ENCODE measurements at places on chromosomes 13 and 19. TPM values are rescaled to one million over a fixed set of nuclear protein-coding genes. Genes with fewer than 3 reads are reported as not detected.

Gene PCDH17
- not detected for total RNA-seq

Gene ODAD3
- not detected for total RNA-seq

Gene TMEM150B
- 1.3 TPM for total RNA-seq

GRCh38 chr13:114037674-114038073 lies 63.8 kb upstream of the C13orf46 start:
- DNase-seq: no peak
- H3K27ac ChIP-seq: no peak overlapping the region
- no peaks in the 10 kb centered on the region for H3K27me3 ChIP-seq
- H3K36me3 ChIP-seq: peaks cover 65% of the 10 kb centered on the region
- no peak overlapping the region for H3K4me3 ChIP-seq
- H3K4me1 ChIP-seq: peaks cover 26% of the 10 kb centered on the region

DNA sequence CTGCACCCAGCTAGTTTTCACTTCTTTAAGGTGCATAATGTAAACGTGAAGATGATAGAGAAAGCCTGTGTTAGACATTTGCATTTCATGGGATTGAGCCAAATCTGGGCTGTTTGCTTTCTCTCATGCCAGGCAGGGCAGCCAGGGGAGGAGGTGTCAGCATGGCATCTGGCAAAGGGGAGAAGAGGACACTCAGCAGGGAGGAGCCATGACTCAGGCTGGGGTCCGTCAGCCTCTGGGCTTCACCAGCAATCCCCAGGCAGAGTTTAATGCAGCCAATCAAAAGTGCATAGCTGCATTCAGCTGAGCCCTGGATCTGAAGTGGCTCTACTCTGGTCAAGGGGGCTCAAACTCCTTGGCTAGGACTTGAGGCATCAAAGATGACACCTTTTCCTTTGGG lies 23.5 kb downstream of the EBPL start:
- H3K4me1 ChIP-seq: no peaks in the 10 kb centered on the region
- no peak overlapping the region for H3K4me3 ChIP-seq
- peaks cover 8% of the 10 kb centered on the region for H3K36me3 ChIP-seq
- no peak for DNase-seq

DNA sequence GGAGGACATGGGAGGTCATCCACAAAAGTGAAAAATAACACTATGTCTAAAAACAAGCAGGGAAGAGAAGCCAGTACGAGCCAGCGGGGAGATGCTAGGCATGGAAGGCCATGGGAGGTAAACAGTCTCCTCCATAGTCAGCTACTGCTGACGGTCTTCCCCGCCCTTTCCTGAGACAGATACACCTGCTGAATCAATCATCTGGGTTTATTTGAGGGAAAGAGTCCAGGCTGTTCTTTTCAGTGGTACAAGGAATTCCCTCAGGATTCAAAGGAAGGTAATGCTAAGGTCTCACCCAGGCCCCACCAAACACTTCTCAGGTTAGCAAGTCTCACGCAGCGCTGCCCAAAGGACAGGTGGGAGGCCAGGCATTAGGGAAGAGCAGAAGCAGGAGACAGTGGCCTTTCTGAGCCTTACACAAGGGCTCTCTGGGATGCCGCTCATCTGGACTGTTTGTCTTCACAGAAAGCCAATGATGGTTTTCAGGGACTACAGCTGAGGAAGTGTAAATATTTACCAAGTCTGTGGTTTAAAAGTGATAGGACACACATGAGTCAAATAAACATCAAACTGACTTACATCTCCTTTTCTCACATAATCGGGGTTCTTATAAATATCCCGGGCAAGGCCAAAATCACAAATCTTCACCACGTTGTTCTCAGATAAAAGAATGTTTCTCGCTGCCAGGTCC lies 173.9 kb downstream of the FLT1 start:
- DNase-seq: no peak
- H3K4me1 ChIP-seq: no peaks in the 10 kb centered on the region
- H3K27me3 ChIP-seq: no peaks in the 10 kb centered on the region
- H3K27ac ChIP-seq: no peak overlapping the region
- H3K36me3 ChIP-seq: no peaks in the 10 kb centered on the region
- no peak overlapping the region for H3K4me3 ChIP-seq

DNA sequence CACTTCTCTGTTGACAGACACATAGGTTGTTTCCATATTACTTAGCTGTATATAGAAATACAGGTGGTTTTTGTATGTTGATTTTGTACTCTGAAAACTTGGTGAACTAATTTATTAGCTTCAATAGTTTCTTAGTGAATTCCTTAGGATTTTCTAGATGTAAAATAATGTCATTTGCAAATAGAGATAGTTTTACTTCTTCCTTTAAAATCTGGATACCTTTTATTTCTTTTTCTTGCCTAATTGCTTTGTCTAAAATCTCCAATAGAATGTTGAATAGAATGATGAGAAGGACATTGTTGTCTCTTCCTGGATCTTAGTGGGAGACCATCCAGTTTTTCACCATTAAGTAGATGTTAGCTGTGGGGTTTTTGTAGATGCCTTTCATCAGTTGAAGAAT lies 18.7 kb downstream of the RB1 start:
- no peak for DNase-seq
- no peak overlapping the region for H3K27ac ChIP-seq
- H3K36me3 ChIP-seq: no peaks in the 10 kb centered on the region
- H3K4me3 ChIP-seq: no peak overlapping the region
- H3K27me3 ChIP-seq: no peaks in the 10 kb centered on the region

- no peaks in the 10 kb centered on the region for H3K27me3 ChIP-seq
- no peak overlapping the region for H3K27ac ChIP-seq
- no peaks in the 10 kb centered on the region for H3K4me1 ChIP-seq
Observed at GRCh38 chr13:95382916-95383315, 81.7 kb upstream of the ABCC4 start.

- no peak overlapping the region for H3K4me3 ChIP-seq
- no peaks in the 10 kb centered on the region for H3K36me3 ChIP-seq
- no peaks in the 10 kb centered on the region for H3K27me3 ChIP-seq
- no peak for DNase-seq
- no peaks in the 10 kb centered on the region for H3K4me1 ChIP-seq
- H3K27ac ChIP-seq: no peak overlapping the region
Observed at GRCh38 chr13:102040812-102041211, 361.0 kb downstream of the FGF14 start.

DNA sequence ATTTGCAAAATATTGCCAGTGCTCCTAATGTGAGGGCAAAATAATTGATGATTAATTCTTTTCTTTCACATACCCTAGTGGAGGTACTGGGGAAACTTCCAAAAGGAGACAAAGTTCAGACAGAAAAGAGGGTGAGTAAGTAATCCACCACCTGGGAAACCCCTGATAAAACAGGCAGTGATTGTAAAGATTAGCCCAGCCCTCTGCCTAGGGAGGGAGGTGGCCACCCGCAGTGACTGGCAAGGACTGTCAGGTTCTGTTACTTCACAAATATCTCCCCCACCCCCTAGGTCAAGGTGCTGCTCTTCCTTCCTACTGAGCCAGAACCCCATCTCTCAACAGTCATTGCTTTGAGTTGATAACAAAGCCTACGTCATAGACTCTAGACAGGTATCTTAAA lies 239.7 kb downstream of the DNAJC15 start:
- no peak overlapping the region for H3K4me3 ChIP-seq
- no peaks in the 10 kb centered on the region for H3K27me3 ChIP-seq
- no peaks in the 10 kb centered on the region for H3K36me3 ChIP-seq
- H3K4me1 ChIP-seq: no peaks in the 10 kb centered on the region
- DNase-seq: no peak

GRCh38 chr19:40511487-40511886 lies 44.7 kb downstream of the SPTBN4 start:
- H3K4me3 ChIP-seq: no peak overlapping the region
- H3K27ac ChIP-seq: no peak overlapping the region
- peaks cover 8% of the 10 kb centered on the region for H3K4me1 ChIP-seq

DNA sequence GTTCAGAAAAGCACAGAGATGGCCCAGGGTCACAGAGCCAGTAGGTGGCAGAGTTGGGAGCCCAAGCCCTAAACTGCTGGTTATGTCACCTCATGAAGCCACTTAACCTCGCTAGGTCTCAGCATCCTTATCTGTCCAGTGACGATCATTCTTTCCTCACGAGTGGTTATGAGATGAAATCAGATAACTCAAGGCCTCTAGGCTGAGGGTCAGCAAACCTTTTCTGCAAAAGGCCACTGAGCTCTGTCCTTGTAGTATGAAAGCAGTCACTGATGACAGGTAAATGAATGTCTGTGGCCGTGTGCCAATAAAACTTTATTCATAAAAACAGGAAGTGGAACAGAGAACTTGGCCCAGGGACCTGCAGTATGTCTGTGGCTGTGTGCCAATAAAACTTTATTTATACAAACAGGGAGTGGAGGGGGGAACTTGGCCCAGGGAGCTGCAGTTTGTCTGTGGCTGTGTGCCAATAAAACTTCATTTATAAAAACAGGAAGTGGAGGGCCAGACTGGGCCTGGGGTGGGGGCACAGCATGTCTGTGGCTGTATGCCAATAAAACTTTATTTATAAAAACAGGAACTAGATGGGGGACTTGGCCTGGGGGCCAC lies 71.2 kb downstream of the GNG7 start:
- H3K36me3 ChIP-seq: no peaks in the 10 kb centered on the region
- peaks cover 12% of the 10 kb centered on the region for H3K4me1 ChIP-seq
- H3K27me3 ChIP-seq: no peaks in the 10 kb centered on the region
- peak overlapping the region; percentile 6 for H3K27ac ChIP-seq
- DNase-seq: peak; percentile 2
- no peak overlapping the region for H3K4me3 ChIP-seq

- no peak overlapping the region for H3K4me3 ChIP-seq
- peaks cover 65% of the 10 kb centered on the region for H3K4me1 ChIP-seq
- DNase-seq: no peak
- peak overlapping the region; percentile 77 for H3K27ac ChIP-seq
- no peaks in the 10 kb centered on the region for H3K36me3 ChIP-seq
- no peaks in the 10 kb centered on the region for H3K27me3 ChIP-seq
Observed at GRCh38 chr19:42281146-42281826, 12.2 kb downstream of the CIC start.

Data from CD4-positive, alpha-beta memory T cell (primary cell).